ENCODE measurements at places on chromosomes 12 and 14. TPM values are rescaled to one million over a fixed set of nuclear protein-coding genes. Genes with fewer than 3 reads are reported as not detected.

GRCh38 chr12:122946690-122947341 lies 19.4 kb downstream of the ABCB9 start:
- no peak for DNase-seq

DNA sequence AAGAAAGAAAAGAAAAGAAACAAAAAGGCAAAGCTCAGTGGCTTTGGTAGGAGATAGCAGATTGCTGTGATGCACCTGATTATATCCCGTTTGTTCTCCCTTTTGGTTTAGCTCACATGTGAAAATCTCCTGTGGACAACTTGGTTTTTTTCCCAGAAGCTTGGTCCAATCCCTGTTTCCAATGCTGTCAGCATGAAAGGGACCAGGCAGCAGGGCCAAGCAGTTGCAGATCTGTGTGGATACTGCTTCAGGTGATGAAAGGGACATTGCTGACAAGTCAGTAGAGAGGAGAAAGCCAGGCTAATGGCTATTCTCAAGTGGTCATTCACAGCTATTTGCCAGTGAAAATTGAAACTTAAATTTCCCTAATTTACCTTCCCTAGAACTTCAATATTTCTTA lies 18.8 kb upstream of the SLCO1A2 start:
- DNase-seq: no peak

Gene GZMH
- not detected for total RNA-seq

- DNase-seq: no peak
These were observed 105.7 kb downstream of the PLEKHA5 start for GRCh38 chr12:19234981-19235871.

DNA sequence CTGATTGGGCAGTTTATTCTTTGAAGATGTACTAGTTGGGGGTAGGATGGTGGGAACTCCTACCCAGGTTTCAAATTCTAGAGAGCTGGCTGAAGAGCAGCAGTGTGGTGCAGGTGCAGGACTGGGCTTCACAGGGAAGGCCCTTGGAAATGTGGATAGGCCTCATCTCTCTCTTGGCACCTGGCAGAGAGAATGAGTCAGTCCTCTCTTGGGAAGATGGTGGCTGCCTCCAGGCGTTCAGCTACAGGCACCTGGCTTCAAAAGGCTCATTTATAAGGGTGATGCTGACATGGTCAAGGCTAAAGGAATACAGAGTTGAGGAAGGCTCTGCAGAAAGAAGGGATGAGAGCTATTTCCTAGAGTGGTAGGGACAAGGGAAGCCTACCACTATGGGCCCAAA lies 179.7 kb upstream of the VASH1 start:
- no peak for DNase-seq

GRCh38 chr12:103561174-103561573 lies 25.9 kb upstream of the STAB2 start:
- no peak for DNase-seq

Gene PLXNC1
- total RNA-seq: 1.2 TPM

DNA sequence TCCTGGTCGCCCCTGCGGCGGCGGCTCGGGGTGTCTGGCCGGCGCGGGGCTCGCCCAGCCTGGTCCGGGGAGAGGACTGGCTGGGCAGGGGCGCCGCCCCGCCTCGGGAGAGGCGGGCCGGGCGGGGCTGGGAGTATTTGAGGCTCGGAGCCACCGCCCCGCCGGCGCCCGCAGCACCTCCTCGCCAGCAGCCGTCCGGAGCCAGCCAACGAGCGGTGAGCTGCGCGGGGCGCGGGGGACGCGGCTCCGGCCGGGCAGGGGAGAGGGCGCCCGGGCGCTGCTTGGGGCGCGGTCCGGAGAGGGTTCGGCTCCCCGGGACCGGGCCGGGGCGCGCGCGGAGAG lies at the start of gene LGALS3:
Gene LGALS3, plus strand, starts transcription at position 167 of the 342 bp plus-strand sequence. CDS start 8,122 bp downstream, outside the sequence.
- DNase-seq: peak; percentile 64

Gene P2RX2
- 1.8 TPM for total RNA-seq

DNA sequence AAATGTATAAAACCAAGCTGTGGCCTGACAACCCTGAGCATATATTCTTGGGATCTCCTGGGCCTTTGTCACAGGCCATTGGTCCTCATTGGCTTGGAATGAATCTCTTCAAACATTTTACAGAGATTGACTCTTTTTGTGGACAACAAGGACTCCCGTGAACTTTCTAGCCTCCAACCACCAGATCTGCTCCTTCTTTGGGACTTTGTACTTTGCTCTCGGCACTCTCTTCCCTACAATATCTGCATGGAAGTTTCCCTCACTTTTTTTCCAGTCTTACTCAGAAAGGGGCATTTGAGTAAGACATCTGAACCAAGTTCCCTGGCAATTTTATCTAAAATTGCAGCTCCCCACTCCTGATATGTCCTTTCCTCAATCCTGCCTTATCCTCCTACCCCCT lies 158.8 kb downstream of the PHLDA1 start:
- DNase-seq: no peak

Gene LTB4R2
- 13.4 TPM for total RNA-seq

GRCh38 chr12:3456809-3457208 lies 34.2 kb upstream of the PRMT8 start:
- DNase-seq: peak; percentile 90

GRCh38 chr12:80716696-80717469 lies at the start of gene MYF5:
TSS of gene MYF5 (plus strand) at chr12:80716912. CDS start at chr12:80717064, 152 bp downstream.
- DNase-seq: peak; percentile 44

Measured in H9 (cell line).